ENCODE measurements at places on chromosomes 6 and 20.

GRCh38 chr20:58700823-58701222 is 8.2 kb downstream of the NPEPL1 start:
- no peak for DNase-seq

DNA sequence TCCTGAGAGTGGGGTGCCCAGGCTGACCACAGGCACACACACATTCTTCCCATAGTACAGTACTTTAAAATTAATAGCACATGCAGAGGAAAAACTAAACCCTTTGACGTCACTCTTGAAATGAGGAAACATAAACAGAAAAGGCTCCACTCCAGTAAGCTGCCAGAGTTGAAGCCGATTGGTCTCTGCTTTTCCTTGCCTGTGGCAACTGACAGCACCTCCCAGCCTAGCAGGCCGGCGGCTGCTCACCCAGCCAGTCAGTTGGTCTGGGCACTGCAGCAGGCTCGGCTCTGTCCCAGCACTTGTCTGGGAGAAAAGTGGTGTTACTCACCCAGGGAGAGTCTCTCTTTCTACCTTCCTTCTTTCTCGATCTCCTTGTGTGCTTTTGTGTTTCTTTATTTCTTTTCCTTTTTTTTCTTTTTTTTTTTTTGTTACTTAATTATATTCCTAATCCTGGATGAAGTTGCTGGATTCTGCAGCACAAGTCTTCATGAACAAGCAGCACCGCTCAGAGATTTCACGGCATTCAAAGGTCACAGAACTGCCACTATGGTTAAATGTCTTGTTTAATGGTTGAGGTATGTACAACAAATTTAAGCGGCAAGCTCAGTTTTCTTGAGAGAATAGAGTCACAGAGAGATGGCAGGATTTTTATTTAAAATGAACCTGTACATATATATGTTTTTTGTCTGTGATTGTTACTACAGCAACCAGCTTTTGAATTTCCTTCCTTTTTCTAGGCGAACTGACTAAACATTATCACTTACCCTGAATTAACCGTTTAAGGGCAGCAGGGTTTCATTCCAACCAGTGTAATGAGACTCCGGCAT is at the start of gene PDE7B:
PDE7B (plus strand) TSS at position 260 of the 830 bp plus-strand sequence.
- DNase-seq: peak; percentile 18

- no peak for DNase-seq
Observed at GRCh38 chr6:147941143-147941542, 401.5 kb upstream of the SASH1 start.

DNA sequence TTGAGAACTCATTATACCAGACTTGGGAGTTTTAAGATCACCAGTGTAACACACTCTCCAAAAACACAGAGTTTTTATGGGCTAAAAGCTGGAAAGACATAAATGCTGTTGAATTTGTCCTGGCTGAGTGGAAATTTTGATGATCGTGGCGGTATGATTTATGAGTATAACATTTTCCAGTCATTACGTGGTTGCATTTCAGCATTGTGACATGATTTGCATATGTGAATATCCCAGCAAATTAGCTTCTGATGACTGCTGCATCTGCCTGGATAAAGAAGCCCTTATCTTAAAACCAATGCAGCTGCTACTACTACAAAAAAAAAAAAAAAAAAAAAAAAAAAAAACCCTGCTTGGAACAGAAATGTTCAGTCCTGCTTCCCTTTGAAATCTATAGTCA is 850.9 kb downstream of the TFAP2A start:
- no peak for DNase-seq

DNA sequence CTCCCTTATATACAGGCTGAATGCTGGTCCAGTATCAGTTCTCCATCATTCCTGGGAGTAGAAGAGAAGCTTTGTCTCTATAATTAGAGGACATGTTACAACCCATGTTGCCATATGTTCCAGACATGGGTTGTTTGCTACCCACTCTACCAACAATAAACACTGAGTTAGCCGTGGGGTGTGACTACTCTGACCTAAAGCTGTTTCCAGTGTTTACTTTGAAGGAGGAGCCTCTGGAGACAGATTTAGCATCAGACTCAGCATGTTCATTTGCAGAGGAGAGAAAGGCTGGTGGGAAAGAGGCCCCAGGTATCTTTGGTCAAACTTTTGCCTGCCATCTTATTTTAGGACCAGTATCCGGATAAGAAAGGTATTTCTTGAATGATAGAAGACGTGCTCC is 157.9 kb upstream of the SNX9 start:
- no peak for DNase-seq

GRCh38 chr6:143629104-143630080 is 48.4 kb upstream of the PHACTR2 start:
- no peak for DNase-seq

- no peak for DNase-seq
Observed at GRCh38 chr6:150409576-150410066, 40.8 kb downstream of the IYD start.

GRCh38 chr6:142332393-142333098 is 30.7 kb downstream of the ADGRG6 start:
- DNase-seq: no peak

- peak; percentile 56 for DNase-seq
Observed at GRCh38 chr20:46970937-46971630, 76.4 kb downstream of the EYA2 start.

- no peak for DNase-seq
Observed at GRCh38 chr6:1463275-1463674, 73.9 kb downstream of the FOXF2 start.

DNA sequence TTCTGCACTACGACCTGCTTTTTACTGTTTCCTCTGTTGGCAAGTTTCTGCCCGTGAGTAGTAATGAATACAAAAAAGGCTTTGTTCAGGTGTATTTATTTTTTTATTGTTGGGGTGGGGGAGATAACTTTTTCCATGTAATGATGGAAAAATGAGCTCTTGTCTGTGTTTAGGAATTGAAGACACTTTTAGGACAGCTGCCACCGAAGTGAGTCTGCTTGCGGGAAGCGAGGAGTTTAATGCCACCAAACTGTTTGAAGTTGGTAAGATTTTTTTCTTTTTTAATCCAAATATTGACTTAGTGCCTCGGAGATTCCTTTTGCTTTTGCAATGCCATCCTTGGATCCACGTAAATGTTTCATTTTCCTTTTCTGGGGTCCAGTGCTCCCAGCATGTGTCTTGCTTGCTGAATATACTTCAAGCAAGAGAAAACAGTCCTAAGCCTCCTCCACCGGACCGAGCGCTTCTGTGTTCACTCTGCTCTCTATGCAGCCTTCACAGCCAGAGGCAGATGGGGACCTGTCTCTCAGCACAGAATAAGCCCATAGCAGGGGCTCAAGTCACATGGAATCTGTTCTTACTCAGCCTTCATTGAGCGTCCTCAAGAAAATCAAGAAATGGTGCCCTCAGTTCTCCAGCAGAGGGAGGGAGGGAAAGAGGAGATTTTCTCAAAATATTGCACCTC is 71.3 kb downstream of the ISM1 start:
- no peak for DNase-seq

- no peak for DNase-seq
Observed at GRCh38 chr20:19114410-19114809, 98.0 kb upstream of the SLC24A3 start.

GRCh38 chr6:15062516-15063252 is 183.2 kb upstream of the JARID2 start:
- no peak for DNase-seq

- DNase-seq: no peak
Observed at GRCh38 chr6:140480852-140481251, 1106.4 kb upstream of the CITED2 start.

DNA sequence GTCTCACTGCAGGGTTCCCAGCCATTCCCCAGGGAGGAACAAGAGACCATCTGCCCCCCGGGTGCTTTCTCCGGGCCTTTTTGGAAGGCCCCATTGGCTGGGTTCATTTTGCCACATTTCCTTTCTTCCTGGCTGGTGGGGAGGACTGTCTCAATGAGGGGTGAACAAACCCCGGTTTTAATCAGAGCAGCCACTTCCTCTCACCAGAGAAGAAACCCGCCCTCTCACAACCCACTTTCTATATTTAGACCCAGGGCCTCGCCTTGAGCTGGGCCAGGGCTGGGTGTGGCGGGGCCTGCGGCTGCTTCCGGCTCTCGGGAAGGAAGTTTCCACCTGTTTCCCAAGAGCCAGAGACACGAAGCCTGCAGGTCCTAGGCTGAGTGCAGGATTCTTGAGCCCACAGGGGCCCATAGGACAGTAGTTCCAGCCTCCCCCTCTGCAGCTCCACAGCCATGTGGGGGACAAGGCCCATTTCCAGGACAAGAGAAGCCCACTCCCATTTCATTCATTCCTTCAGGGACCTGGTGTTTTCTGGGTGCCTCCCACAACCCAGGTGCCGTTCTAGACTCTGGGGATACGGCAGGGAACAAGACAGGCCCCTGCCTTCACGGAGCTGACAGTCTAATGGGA is 41.8 kb downstream of the RBM38 start:
- DNase-seq: no peak

DNA sequence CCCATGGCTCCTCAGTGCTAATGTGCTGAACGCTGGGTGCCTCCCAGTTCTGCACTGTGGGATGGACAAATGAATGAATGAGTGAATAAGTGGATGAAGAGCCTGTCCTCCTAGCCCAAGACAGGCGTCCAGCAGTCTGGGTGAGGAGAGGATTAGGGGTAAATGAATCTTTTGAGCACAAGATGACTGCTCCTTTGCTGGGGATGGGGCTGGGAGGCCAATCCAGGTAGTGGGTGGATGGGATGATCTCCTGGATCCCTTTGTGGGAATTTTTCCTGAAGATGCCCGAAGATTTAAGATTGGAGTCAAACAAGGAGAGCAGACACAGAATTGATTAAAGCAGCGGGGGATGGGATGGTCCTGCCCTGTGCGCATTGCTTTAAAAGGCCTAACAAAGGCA is 65.3 kb upstream of the MLN start:
- DNase-seq: no peak

GRCh38 chr6:802701-803100 is 109.8 kb upstream of the EXOC2 start:
- DNase-seq: no peak

DNA sequence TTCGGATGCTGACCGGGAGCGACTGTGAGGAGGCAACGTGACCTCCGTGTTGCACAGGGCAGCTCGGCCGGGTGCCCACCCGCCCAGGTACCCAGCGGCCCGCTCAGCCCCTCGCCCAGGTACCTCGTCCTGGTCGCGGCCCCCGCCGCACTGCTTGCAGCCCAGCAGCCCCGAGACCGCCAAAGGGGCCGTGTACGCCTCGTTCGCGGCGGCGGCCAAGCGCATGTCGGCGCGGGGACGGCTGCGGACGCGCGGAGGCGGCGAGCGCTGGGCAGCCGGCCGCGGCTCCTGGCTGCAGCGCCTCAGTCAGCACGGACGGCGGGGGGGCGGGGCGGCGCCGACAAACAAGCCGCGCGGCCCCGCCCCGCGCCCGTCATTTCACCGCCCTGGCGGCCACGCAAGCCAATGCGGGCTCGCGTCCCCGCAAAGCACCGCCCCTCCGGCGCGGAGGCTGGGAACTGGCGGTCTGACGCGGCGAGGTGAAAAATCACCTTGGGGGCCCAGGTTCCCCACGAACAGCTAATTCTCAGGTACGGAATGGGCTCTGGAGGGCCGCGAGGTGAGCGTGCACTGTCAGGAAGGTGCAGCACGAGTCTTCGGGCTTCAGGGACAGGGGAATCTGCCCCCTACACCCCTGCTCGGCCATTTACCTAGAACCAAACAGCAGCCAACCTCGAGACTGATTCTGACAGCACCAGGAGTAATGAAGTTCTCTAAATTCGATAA is 85.2 kb downstream of the SESN1 start:
- DNase-seq: peak; percentile 61

GRCh38 chr20:41650231-41650948 is 32.2 kb upstream of the CHD6 start:
- DNase-seq: peak; percentile 97

DNA sequence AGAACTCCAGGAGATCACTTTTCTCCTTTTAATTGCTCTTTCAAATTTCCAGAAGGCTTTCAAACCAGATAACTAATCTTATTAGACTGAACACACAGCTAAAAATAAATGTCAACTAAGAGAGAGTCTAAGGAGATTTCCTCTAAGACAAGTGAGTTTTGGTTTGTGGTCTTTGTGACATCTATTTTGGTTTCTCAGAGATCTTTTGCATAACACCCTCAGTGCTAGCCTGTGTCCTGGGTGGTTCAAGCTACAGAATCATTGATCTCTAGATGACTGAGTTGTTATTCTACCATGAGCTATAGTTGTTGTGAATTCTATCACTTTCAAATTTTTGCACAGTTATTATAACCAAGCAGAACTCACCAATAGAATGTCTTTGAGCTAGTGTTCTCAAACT is 49.1 kb upstream of the PLCB4 start:
- no peak for DNase-seq

DNA sequence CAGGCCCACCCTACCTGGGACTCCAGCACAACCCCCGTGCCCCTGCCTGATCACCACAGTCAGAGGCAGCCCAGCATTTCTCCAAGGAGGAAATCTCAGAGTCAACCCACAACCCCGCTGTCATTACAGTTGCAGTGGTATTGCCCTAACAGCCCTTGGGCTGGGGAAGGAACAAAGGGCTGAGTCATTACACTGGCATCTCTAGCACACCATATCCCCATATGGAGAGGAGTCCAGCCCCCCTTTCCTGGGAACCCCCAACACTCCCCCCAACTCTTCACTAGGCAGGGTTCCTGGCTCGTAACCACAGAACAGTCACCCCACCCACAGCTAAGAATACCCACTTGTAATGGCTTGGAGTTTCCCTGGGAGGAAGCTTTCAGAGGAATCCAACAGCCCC is 149.4 kb upstream of the OGFRL1 start:
- DNase-seq: no peak

DNA sequence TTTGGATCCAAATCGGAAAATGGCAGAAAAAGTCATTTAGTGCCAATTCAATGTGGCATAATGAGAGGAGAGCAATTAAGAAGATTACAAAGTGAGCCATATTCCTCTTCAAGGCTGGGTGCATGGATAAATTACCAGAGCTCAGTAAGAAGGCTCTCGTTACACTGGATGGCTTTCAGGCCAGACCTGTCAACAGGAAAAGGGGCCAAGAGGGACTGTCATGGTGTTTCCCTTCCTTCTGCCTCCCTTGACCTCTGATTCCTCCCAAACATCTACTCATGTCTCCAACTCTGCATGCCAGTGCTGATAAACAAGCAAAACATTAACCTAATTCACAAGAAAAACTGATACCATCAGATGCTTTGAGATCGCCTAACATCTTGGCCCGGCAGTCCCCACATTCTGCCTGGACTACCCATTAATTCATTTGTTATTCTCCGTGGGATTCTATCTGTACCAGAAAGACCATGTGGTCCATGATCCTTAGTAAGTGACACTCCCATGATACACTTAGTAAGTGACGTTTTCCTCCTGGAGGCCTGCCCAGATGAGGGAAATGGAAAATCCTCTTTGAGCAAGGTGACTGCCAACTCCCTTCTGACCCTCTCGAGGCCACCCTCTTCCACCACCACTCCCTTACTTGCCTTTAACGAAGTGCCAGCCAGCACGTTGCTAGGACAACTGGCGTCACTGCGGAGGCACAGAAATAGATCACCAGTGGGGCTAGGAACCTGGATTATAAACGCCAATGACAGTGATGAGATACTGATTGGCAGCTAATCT is 239.2 kb downstream of the GMPR start:
- DNase-seq: no peak
